ENCODE measurements at places on chromosomes 1 and 21.

DNA sequence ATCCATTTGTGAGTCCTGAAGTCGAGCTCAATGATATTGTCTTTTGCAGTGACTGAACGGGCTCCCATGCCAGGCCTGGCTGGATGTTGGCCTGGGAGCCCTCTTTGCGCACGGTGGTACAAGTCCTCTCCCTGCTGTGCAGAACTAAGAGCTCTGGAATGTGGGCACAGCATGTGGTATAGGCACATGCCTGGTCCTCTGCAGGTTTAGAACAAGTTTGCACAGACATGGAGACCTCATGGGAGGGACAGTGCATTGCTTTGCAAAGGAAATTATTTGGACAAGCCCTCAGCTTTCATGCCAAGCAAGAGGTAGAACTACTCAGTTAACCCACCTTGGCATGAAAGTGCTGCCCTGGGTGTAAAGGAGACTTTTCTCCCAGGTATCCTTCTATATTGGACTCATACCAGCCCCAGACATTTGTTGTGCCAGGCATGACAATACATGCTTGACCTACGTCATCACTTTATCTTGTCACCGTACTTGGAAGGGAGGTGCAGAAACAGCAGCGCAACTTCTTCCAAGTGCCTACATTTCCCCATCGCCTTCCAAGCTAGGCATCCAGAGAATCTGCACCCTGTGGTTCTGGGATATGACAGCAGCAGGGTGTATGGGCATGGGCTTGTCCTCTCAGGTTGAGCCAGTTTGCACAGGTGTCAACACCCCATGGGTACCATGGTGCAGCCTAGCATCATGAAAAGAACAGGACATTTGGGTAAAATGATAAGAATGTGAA lies 37.6 kb upstream of the MRPS6 start:
- DNase-seq, result no peak

DNA sequence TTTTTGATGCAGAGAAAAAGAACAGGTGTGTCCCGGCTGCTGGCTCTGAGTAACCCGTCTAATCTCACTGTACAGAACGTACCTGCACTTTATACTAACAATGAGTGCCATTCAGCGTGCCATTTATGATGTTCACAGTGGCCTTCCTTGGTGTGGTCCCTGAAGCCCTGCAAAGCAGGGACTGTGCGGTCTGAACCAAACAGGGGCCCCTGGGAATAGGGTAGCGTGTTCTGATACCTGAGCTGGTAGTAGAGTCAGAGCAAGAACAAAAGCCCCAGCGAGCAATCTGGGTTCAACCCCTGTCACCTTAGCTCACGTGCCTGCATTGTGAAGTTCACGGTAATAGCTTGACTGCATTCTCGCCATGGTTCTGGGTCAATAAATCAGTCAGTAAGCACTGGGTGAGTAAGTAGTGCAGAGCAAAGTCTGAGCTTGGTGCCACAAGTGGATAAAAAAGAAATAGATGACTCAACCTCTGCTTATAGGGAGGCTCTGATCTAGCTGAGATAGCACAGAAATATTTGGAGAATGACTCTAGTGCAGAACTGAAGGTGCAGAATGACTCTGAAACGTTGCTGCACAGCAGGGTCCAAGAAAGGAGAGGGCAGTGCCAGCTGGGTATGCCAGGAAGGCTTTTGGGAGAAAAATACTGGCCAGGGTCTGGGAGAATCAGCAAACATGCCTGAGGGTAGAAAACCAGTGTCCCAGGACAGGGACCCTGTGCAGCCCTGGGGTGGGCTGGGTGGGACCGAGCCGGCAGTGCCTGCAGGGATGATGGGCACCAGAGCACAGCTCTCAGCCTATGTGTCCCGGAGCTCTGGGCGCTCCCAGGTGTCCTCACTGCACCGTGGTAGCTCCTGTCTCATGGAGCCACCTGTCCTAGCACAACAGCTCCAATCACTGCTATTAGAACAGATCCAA lies 125.9 kb downstream of the RHOU start:
- no peak for DNase-seq

- DNase-seq, result no peak
These were observed 97.7 kb upstream of the JUN start for GRCh38 chr1:58881471-58881994.

GRCh38 chr1:180254854-180255253 lies 24.8 kb downstream of the LHX4 start:
- DNase-seq, result no peak

DNA sequence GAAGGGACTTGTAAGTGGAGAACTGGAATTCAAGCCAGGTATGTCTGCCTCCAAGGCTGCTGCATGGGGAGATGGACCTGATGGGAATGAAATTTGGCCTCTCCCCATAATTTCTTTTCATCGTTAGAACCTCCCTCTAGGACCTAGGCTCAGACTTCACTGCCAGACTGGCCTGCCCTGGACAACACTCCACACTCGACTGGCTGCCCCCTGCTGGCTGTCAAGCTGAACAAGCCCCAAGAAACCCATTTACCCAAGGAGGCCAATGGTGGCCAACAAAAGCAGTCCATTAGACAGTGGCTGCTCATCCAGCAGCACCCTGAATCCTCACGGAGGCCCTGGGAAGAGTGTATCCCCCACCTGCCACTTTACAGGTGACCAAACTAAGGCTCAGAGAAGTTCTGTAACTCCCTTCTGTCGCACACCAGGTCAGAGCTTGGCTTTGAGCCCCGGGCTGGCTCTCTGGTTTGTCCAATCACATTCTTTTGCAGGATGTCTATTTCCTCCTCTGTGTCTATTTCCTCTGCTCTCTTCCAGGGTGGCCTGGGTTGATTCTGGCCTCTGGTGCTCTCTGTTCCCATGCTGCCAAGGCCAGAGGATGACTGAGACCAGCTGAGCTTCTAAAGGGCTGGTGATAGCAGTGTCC lies 3.8 kb downstream of the RNF186 start:
- DNase-seq, result no peak

DNA sequence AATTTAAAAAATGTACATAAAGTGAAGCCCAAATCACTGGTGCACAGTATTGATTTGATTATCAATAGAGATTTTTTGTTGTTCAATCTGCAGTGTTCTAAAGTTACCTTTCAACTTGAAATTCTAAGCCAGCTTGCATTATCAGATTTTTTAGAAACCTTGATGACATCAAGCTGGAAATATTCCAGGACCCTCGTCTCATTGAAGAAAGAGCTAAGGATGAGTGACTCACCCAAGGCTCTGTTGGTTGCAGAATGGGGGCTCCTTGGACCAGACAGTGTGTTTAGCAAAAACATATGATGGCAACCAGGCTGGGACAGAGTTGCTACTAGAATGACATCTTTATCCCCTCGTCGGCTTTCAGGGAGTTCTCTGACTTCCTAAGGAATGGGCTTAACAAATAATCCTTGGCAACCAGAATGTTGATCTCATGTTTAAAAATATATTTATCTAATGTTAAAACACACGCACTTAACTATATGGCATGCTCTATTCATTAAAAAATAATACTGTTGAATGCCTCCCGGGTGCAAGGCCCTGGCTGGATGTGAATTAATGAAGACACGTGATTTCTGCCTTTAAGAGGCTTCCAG lies 79.7 kb downstream of the RUNX3 start:
- no peak for DNase-seq

- DNase-seq, result no peak
These were observed 72.9 kb downstream of the TRIM11 start for GRCh38 chr1:228333739-228334115.

- DNase-seq, result no peak
These were observed 128.5 kb upstream of the KIF26B start for GRCh38 chr1:245026247-245026646.

DNA sequence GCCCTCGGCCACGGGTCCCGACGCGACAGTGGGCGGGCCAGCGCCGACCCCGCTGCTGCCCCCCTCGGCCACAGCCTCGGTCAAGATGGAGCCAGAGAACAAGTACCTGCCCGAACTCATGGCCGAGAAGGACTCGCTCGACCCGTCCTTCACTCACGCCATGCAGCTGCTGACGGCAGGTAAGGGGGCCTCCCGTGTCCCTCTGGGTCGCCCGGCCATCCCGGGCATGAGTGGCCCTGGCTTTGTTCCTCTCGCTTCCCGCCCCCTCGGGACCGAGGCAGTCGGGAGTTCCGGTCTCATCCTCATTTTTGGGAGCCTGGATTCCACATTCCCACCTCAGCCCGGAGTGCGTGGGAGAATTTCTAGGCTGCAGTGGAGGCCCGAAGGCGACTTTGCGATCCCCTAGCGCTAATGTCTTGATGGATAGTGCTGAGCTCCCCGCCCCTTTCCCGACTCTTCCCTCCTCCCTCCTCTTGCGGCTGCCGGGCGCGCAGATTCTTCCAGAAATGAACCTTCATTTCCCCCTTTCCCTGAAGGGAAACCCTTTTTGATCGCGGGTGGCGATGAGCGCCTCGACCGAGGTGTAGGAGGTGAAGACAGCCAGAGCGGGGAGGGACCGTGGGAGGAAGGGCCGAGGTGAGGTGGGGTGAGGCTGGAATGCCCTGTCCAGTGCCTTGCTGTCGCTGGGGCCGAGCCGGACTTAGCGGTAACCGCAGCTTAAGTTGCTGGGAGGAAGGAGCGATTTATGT lies 705 bp downstream of the KHDRBS1 start:
- DNase-seq, result no peak

DNA sequence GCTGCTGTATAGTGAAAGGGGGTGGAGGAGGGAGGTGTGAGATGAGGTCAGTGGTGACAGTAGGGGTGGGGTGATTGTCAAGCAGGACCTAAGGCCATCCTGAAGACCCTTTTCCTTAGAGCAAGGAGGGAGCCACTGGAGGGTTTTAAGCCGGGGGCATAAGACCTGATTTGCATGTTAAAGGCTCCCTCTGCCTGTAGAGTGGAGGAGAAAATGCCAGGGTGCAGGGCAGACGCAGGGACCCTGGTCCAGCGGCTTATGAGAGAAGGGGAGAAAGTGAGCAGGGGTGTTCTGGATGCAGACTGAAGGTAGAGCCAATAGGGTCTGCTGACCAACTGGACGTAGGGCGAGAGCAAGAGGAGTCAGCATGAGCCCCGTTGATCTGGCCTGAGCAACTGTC lies 154.1 kb downstream of the TRABD2B start:
- DNase-seq, result no peak

DNA sequence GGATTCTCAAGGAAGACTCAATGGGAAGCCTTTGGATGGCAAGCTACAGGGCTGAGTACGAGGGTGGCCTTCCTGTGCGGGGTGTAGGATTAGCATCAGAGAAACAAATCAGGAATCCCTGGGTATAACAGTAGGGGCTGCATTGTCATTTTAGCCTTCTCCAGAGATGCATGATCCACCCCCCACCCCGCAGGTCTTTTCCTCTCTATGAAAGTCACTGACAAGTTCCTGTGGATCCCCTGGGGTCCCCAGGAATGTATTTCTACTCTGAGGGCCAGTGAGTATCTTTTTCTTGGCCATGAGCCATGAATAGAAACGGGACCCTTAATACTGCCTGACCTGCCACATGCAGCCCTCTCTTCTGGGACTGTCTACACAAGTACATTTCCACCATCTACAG lies 473.0 kb upstream of the VAMP3 start:
- no peak for DNase-seq

- DNase-seq, result no peak
These were observed 665 bp downstream of the EFHD2 start for GRCh38 chr1:15410223-15410883.

DNA sequence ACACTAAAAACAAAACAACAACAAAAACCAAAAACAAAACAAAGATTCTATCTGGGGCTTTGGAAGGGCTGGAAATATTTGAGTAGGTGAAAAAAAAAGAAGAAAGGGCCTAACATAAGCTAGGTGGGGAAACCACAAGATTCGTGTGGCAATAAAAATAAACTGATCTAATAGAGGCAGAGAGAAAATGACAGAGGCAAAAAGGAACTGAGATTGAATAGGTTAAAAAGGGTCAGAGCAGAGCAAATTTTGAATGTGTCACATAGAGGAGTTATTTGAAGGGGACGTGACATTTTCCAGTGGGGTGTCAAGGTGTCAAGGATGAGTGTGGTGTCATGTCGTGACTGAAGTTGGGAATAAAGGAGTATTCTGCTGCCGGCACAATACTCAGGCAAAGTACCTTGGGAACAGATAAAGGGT lies 65.2 kb upstream of the RALGPS2 start:
- DNase-seq, result no peak

GRCh38 chr1:94883691-94884090 lies 43.2 kb downstream of the CNN3 start:
- DNase-seq, result no peak

DNA sequence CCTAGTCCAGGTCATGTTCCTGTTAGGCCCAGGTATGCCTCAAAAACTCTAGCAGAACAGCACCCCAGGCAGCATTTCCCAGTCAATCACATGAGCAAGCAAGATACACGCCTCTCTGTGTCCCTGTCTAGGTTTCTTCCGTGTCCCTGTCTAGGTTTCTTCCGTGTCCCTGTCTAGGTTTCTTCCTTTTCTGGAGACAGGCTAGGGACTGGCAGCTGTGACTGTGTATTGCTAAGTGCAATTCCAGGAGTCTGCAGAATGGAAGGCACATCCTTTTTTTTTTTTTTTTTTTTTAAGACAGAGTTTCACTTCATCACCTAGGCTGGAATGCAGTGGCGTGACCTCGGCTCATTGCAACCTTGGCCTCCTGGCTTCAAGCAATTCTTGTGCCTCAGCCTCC lies 77.6 kb downstream of the SETD4 start:
- DNase-seq, result no peak

GRCh38 chr1:26788836-26789611 lies 1.3 kb downstream of the PIGV start:
- DNase-seq, result peak; percentile 73

DNA sequence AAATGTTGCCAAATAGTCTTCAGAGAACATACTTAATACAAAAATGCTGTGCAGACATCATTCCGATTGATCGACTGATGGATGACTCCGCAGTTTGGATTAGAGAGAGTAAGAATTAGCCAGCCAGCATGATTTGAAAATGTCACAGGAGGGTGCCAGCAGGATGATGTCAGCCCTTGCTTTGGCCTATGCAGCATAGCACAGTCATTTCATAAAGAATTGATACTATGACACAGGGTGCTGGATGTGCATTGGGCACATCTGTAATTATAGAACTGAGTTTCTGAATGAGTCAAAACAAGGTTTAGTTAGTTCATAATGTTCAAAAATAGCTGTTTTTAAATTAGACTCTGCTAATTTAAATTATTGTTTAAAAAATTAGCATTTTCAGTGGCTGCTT lies 21.6 kb upstream of the TRAF5 start:
- no peak for DNase-seq

DNA sequence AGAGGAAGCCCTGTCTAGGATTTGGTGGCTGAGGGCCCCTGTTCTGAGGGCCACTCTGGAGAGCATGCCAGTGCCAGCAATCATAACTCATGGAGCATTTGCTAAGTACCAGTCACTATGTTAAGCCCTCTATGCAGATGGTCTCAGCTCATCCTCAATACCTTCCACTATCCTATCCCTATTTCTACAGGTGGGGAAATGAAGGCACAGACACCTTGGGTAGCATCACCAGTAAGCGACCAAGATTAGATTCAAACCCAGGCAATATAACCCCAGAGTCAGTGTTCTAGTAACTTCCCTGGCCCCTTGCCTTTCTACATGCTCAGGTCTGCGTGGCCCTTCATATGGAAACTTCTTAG lies 7.9 kb upstream of the NBPF1 start:
- no peak for DNase-seq

GRCh38 chr1:180542113-180542837 lies 16.5 kb upstream of the OVAAL start:
- DNase-seq, result no peak

Measured in NCI-H1694 treated with DMSO at 0.1 percent for 48 hours (cell line).